ENCODE measurements at places on chromosomes 7 and 10.

- no peak for DNase-seq
Measured at GRCh38 chr10:52768001-52768532, 4.5 kb downstream of the MBL2 start.

GRCh38 chr10:35415505-35415904 lies 79.2 kb downstream of the CCNY start:
- DNase-seq: no peak

GRCh38 chr7:47074702-47075153 lies 507.2 kb downstream of the TNS3 start:
- DNase-seq: no peak

DNA sequence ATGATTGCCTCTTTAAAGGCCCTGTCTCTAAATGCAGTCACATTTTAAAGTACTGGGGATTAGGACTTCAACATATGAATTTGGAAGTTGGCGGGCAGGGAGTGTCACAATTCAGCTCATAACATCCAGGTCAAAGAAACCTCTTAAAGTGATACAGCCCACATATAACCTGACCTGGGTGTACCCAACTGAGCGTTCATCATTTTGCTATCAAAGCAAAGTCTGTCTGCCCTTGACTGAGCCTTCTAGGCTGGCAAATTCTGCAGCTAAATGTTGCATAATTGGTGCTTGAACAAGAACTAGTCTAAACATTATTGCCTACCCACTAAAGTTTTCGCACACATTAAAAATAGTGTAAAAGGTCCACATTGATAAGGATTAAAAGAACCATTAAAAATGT lies 3.7 kb downstream of the MSRB2 start:
- no peak for DNase-seq

DNA sequence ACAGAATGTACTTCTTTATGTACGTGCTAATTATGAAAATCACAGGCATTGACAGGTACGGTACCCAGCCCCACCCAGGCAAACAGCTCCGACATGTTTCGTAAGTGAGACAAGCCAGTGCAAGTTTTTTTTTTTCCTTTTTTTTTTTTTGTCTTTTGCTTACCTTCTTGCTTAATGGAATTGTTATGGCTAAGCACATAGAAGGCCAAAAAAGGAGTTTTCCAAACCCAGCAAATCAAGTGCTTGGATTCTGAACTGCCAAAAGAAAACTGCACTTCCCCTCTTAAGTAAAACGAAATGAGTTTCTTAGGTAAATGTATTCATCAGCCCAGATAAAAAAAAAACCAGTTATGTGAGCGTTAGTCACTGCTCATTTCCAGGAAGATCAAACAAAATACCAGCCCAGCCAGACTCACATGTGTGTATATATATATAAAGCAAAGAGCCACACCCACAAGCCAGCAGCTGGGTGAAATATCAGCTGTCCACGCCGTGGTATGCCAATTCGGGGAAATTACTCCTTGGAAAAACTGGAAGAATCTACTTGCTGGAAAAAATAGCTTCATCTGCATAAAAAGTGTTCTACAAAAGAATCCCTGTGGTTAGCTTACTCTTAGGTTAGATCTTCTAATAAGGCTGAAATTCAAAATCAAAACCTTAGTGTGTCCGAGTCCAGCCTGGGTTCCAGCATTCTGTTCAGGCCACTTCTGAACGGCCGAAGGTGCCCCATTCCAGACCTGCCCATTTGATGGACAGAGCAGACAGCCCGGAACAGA lies 8.0 kb downstream of the KLF6 start:
- DNase-seq: no peak

DNA sequence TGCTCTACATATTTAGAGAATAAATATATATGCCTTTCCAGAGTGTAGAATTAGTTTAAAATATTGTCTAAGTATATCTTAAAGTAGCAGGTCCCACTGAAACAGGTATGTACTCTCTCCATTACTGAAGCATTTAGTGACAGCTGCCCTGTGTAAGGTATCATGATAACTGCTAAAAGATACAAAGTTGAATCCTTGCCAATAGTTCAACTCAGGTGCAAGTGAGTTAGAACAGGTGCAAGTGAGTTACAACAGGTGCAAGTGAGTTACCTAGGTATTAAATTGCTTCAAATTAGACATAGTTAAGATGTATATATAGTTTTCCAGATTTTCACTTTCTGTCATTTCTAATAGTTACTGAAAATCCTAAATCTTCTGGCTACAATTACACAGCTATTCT lies 119.1 kb downstream of the CNOT4 start:
- peak; percentile 19 for DNase-seq

- DNase-seq: peak; percentile 71
Measured at GRCh38 chr10:70363971-70364771, 18.3 kb downstream of the LRRC20 start.

DNA sequence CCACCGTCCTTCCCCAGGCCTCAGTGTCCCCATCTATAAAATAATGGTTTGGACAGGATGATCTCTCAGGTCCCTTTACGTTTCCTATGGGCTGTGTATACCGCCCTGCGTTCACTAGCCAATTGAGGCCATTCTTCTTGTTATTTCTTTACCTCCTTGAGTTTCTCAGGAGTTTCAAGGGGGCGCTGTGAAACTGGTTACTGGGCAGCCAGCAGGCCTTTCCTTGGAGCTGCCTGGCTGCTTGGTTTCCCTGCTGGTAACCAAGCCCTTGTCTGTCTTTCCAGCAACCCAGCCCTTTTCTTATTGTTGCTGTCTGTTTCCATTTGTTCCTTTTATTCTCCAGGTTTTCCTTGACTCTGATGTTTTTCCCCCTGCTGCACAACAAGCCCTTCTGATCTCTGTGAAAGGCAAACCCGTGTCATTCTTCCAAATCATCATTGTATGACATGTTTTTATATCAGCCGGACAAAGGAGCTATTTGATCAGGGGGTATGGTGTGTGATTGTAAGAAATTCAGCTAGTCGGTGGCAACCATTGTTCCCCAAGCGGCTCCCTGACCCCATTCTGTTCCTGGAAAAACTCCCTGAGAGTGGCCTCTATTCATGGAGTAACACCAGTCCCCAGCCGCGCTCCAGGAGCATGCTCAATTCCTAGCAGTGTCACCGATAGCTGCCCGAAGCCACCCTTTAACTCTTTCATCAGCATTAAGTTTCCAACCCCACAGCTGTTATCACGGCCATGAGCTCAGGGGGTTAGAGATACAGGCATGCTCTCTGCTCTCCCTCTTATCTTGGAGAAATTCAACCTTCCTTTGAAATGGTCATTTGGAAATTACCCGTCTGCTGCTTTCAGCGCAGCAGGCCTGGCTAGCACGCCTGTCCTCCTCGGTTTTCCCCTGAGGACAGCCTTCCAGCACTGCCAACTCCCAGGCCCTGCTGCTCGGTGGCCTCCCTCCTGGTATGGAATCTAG lies 26.6 kb downstream of the FGF8 start:
- no peak for DNase-seq

- no peak for DNase-seq
Measured at GRCh38 chr10:43174969-43175368, 36.7 kb downstream of the CSGALNACT2 start.

GRCh38 chr7:10483671-10484070 lies 490.0 kb upstream of the PHF14 start:
- DNase-seq: no peak

- DNase-seq: no peak
Measured at GRCh38 chr7:134419875-134420274, 39.0 kb downstream of the AKR1B1 start.

- no peak for DNase-seq
Measured at GRCh38 chr7:122014697-122015096, 129.4 kb downstream of the AASS start.

DNA sequence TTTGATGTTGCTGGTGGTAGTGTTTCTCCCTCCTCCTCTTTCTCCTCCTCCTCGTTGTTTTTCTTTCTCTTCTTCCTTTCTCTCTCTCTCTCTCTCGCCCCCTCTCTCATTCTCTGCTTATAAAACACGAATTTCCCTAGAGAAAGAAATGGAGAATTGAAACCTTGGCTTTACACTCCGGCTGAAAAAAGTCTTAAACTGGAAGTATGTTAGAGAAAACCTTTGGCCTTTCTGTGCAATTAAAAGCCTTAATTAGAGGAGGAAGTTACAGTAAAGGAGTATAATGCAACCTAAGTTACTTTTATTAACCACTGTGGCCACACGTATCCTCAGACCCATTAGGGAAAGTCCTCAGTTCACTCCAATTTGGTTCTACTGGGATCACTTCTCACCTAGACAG lies 501.7 kb upstream of the SORCS1 start:
- DNase-seq: no peak

- DNase-seq: no peak
Measured at GRCh38 chr7:69690329-69690728, 92.1 kb downstream of the AUTS2 start.

DNA sequence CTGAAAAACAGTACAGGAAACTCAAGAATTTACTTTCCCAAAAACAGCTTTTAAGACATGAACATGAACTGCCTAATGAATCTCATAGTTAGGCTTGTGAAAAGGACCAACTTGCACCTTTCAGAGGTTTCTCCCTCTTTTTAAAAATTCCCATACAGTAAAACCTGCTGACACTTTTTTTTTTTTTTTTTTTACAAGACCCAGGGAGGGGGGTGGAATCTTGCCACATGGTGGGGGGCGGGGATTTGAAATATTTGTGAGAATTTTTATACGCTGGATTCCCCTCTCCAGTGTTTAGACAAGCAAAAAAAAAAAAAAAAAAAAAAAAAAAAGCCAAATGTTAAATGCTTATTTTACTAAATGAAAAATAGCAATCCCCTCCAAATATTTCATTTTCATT lies 57.4 kb downstream of the HIBADH start:
- DNase-seq: no peak

All from NCI-H1092 treated with DMSO at 0.1 percent for 48 hours (cell line).